ENCODE measurements at places on chromosomes 1 and 21. TPM values are rescaled to one million over a fixed set of nuclear protein-coding genes. Genes with fewer than 3 reads are reported as not detected.

- no peak for DNase-seq
Observed at GRCh38 chr1:106925750-106926149, 130.7 kb upstream of the PRMT6 start.

GRCh38 chr1:1918901-1919303, at the start of gene TMEM52:
Gene TMEM52, minus strand, starts transcription at chr1:1919279. Its CDS starts 14 bp downstream, at chr1:1919265.
- DNase-seq, result no peak

DNA sequence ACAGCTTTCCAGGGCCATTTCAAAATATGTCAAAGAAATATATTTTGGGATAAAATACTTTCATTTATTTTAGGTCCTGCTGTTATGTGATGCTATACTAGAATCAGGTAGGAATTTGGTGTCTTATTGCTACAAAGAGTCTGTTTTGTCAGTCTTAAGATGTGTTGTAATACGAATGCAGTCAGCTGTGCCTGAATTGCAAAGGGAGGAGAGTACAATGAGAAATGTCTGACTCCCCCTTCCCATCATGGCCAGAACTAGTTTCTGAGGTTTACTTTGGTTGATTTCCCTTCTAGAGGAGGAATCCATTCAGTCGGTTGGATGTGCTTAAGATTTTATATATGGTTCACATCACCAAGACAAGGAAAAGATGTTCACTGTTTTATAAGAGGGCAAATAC, 75.7 kb upstream of the TNFSF18 start:
- DNase-seq, result no peak

DNA sequence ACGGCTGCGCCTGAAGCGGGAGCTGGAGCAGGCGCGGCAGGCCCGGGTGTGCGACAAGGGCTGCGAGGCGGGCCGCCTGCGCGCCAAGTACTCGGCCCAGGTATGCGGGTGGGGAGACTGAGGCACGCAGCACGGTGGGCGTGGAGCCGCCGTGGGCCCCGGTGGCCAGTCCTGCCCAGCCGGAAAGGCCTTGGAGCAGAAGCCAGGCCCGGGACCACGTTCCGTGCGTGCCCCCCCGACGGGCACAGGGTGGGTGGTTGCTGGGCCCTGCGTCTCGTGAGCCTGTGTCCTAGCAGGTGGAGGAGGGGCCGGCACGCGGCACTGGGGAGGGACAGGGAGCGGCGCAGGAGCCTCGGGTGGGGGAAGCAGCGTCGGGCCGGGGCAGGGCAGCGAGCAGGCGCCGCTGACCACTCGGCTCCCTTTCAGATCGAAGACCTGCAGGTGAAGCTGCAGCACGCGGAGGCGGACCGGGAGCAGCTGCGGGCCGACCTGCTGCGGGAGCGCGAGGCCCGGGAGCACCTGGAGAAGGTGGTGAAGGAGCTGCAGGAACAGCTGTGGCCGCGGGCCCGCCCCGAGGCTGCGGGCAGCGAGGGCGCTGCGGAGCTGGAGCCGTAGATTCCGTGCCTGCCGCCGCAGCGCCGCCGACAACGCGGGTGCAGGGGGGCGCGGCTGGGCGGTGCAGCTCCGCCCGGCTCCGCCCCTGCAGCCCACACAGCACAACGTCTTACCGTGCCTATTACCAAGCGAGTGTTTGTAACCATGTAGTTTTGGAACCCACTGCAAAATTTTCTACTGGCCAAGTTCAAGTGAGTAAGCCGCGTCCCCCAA, 78.2 kb downstream of the SKI start:
- no peak for DNase-seq

The C1orf87 gene
- not detected for total RNA-seq

DNA sequence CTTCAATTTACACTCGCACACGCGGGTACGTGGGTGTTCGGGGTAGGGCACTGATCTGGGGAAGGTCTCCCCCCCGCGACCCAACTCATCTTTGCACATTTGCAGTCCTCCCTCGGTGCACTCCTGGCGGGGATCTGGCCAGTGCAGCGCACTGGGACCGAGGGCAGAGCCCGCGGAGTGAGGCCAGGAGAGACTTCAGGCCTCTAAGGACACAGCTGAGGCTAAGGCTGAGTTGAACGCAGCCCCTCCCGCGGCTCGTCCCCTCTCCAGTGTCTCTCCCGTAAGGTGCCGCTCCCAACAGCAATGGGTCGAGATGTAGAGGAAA, 936 bp upstream of the NCAM2 start:
- no peak for DNase-seq

GRCh38 chr1:209607102-209607794, 23.7 kb downstream of the CAMK1G start:
- DNase-seq, result no peak

- no peak for DNase-seq
Observed at GRCh38 chr1:39508857-39509305, 17.4 kb downstream of the BMP8A start.

The VHLL gene
- not detected for total RNA-seq

DNA sequence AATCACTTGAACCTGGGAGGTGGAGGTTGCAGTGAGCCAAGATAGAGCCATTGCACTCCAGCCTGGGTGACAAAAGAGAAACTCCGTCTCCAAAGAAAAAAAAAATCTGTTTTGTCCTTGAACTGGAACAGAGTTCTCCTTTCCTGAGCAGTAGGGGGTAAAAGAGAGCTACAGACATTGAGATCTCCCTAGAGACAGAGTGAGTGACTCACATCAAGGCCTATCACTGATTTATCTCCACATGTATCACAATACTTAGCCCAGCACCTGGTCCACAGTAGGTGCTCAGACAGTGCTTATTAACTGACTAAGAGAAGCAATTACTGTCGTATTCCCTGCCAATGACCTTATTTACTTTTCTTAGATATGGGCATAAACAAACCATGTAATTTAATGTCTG, 354.1 kb upstream of the C1orf87 start:
- DNase-seq, result no peak

DNA sequence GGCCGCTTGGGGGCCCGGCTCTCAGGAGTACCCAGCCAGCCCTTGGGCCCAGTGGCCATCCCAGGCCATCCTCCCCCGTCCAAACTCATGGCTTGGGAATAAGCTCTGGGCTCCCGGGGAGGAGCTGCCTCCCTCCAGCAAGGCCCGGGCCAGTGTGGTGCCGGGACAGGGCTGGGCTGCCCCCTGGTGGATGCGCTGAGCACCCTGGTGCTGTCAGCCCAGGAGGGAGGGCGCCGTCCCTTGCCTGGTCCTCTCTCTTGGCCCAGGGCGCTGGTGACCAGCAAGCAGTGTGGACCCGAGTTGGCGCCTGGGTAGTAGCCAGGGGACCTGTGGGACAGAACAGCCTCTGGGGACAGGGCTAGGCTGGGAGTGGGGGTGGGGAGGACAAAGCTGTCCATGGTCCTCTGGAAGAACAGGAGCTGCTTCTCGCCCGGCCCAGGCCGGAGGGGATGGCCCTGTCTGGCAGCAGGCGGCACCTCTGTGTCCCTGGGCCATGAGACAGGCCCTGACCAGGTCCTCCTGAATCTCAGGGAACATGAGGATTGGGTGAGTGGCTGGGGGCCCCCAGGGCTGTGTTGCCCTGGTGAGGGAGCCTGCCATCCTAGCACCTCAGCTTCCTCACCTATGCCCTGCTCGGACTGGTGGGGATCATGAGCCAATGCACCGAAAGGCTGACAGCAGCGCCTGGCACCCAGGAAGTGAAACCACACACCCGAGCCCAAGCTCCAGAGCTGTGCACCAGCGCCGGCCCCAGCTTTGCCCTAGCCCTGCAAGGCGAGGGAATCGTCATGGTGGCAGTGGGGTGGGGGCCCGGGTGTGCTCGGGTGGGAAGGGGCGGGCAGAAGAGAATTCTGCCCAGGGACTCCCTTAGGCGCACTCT, 9.4 kb downstream of the MORN1 start:
- DNase-seq, result peak; percentile 67

The MYOC gene
- 100 TPM for total RNA-seq

- no peak for DNase-seq
Observed at GRCh38 chr1:85502171-85502570, 37.2 kb upstream of the DDAH1 start.

The FAM229A gene
- 16.8 TPM for total RNA-seq

The PYGO2 gene
- total RNA-seq, result 18.6 TPM

The SLC25A34 gene
- total RNA-seq, result 23.7 TPM

- no peak for DNase-seq
Observed at GRCh38 chr1:18151436-18152122, 44.0 kb downstream of the IGSF21 start.

The TDRD10 gene
- total RNA-seq, result 9.0 TPM

The LCE1B gene
- total RNA-seq, result not detected

The HSD3B2 gene
- not detected for total RNA-seq

The FCRL6 gene
- 1.9 TPM for total RNA-seq

DNA sequence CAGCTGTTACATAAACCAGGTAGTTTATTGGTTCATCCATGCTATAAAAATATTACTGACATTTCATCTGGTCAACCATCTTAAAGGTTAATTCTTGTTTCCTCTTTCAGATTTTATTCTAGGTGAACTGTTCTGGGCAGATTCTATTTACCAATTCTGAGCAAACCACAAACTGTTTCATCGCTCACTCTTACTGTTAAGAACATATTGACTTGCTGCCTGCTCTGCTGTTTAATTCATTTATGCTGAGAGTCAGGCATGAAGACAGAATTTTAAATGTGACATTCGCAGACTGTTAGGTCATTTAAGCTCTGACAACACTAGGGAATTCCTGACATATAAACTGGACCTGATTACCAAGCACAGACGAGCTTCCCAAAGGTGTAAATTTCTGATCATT, 98.3 kb downstream of the PIGK start:
- no peak for DNase-seq

The PLXNA2 gene
- 26.9 TPM for total RNA-seq

The C1QTNF12 gene
- total RNA-seq, result 1.3 TPM

The FCRL1 gene
- total RNA-seq, result not detected

- no peak for DNase-seq
Observed at GRCh38 chr1:236113324-236114032, 28.9 kb upstream of the GPR137B start.

GRCh38 chr1:111275079-111275478, 15.6 kb upstream of the CHIA start:
- peak; percentile 25 for DNase-seq

The PYHIN1 gene
- 3.0 TPM for total RNA-seq

DNA sequence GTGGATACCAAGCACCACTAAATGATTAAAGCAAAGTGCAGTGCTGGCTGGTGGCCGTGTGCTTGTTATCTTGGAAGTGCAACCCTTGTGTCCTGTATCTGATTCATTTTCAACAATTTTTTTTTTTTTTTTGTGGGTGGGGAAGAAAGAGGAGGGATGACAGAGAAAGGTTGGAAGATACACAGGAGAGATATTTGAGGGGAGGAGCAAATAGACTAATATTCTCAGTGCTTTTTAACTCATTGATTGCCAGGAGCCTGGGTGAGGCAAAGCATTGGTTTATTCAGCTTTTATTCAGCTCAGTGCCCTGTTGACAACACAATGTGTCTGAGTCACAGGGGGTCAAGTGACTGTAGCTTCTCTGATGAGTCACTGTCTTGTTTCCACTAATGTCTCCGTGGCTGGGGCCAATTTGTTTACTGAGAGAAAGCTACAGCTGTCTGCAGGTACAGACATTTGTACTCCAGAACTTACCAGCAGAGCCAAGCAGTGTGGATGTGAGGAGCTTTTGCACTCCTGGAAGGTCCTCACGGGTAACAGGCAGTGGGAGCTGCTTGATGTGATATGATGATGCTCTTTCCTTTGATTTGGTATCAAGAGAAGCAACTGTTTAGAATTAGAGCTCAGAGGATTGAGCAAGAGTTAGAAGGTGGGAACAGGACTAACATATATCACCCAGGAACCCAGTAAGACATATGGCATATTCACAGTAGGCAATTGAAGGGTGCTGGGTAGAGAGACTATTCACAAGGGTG, 23.6 kb upstream of the DNM3 start:
- no peak for DNase-seq

GRCh38 chr1:109944541-109944940, 33.9 kb downstream of the CSF1 start:
- no peak for DNase-seq

DNA sequence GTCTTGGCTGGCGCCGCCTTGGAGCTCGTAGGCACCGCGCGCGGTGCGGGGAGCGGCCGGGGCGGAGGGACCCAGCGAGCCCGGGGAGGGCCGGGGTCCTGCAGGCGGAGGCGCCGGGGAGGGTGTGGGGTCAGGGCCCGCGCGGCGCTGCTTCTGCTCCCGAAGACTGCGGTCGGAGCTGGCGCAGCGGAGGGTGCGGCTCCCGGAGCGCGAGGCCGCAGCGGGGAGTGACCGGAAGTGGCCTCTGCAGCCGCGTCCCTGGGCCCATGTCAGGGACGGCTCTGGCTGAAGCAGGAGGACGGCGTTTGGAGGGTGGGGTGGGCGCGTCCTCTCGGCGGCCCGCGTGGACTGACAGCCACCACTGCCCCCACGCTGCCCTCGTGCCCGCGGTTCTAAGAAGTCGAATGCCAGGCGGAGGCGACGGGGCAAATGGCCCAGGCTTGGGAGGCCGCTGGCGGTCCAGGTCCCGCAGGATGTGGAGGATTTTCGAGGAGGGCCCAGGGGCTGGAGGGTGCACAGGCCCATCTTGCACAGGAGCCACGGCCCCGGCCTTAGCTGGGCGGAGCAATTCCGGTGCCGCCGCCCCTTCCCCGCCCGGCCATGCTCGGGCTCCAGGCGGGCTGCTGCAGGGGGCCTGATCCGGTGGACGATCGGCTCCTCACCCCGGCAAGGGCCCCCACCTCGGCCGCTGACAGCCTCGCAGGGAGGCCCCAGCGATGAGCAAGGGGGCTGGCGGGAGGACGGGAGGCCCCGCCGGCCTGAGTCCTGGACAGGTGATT, 7.7 kb upstream of the ZNF669 start:
- peak; percentile 29 for DNase-seq

The TSSK3 gene
- total RNA-seq, result 1.4 TPM

- no peak for DNase-seq
Observed at GRCh38 chr1:164576291-164577271, 17.6 kb downstream of the PBX1 start.

GRCh38 chr21:41168391-41169257, 664 bp downstream of the BACE2 start:
- peak; percentile 38 for DNase-seq

DNA sequence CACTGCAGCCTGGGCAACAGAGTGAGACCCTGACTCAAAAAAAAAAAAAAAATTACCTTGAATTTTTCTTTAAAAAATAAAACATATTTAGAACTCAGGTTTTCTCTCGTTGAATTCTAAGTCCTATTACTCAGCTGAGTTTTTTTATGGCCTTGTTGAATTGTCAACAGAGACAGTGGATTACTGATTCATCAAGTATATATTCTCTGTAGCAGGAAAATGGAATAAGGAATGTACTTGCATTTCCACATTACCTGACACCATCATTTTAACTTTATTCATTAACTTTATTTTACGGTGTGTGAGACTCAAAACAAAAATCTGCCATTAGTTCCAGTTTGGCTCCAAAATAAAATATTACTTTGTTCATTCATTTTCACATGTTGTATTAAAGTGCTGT, 53.8 kb upstream of the APP start:
- no peak for DNase-seq

The MATN1 gene
- total RNA-seq, result not detected

DNA sequence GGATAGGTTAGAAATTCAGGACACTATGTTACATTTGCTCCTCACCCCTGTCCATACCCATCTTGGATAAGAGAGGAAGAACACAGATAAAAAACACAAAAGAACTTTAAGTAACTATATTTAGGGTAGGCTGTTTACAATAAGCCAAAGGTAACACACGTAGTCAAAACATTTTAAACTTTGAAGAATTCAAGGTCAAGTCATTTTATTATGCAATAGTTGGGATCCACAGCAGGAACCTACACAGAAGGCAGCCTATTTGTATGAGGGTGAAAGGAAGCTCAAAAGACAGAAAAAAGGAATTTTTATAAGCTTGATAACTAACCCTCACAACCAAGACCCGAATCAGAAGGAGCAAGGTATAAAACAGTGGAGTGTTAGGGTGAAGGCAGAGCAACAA, 89.6 kb downstream of the ZSWIM5 start:
- no peak for DNase-seq

The LAMB3 gene
- 2.5 TPM for total RNA-seq

The BCL10 gene
- total RNA-seq, result 12.8 TPM
